Left ventricle myocardium inferior (tissue), 1 donor: ENCODE measurements at places on chromosomes 4 and X.

DNA sequence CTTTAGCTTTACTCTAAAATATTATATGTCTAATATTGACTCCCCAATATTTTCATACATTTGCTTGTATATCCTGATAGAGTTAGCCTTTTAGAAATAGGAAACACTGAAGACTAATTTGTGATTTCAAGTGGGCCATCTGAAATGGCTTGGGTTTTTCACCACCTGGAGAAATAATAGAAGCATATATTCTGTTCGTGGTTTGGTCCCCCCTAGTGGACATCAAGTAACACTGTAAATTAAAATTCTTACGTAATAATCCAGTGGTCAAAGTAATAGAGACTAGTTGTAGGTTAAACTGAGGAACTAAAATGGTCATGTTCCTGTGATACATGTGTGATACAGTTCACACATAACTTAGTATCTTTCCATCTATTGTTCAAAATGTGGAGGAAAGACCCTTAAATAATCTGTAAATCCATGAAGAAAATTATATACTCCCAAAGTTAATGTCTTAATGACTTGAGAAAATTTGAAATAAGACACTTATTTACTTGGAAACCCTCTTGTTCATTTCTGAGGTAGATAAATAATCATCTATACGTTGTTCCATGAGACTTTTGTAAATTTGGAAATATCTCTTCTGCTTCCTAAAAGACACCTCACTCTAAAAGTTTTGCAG lies 79.8 kb upstream of the SMARCAD1 start:
- no peak for DNase-seq

DNA sequence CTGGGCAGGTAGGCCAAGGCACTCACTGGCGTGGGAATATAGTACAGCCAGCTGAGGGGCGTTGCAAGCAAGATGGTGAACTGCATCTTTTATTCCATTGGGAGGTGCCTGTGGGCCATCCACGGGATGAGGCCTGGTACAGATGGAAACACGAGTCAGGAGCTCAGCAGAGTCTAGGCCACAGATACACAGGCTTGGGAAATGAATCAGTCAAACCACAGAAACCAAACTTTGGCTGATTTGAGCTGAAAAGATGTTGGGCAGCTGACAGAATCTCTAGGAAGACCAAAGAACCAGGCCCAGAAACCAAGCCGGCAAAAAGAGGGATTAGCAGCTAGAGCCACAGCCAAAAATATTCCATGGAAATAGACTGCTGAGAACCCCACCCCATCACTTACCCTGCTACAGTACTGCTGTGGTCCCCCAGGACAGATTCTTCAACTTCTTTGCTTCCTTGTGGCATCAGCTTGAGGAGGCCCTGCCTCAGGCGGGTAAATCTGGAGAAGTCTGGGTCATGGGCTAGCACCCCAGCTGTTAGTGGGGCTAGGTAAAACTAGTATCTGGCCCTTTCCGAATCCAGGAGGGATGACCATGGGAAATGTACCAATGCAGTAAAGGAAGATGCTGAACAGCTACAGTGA lies 75.4 kb downstream of the TMEM131L start:
- no peak for DNase-seq

DNA sequence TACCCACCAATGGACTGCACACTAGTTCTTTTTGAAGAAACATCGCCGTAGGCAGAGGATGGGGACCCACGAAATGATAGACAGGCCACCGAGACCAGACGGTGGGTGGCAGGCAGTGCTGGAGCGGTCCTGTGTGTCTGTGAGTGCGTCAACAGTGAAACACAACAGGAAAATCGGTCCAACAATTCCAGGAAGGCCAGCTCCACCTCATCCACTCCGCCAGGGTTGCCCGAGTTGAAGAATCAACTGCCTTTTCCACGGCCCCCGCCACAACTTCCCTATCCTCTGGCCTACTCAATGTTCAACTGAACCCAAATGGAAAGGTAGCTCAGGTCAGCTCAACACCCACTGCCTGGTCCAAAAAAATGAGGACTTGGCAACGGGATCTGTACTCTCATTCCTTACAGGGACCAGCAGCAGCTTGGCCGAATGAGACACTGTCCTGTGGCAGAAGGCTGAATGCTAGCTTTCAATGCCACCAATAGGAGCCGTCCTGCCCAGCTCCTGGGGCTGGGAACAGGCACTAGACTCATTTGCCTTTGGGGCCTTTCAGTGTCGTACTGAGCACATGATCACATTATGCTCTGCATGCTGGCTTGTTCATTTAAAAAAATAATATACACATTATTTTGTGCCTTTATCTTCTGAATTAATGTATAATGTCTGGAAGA lies 43.5 kb downstream of the MID1 start:
- DNase-seq = no peak

GRCh38 chr4:142815834-142816233 lies 30.3 kb downstream of the INPP4B start:
- DNase-seq = no peak

DNA sequence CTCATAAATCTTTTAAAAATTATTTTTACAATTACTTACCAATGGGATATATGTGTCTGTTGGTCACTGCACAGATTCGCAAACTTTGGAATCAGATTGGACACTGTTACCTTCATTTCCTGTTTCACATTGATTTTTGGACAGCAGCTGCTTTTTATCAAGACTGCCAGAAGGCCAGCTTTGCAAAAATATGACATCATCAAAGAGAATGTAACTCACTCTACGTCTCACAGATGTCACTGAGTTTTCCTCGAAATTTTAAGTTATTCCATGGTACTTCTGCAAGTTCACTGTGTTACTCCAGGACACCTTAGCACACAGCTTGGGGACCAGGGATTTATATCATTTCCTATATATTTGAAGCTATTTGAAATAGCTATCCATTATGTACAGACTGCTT lies 31.8 kb upstream of the MAGEB2 start:
- no peak for DNase-seq

DNA sequence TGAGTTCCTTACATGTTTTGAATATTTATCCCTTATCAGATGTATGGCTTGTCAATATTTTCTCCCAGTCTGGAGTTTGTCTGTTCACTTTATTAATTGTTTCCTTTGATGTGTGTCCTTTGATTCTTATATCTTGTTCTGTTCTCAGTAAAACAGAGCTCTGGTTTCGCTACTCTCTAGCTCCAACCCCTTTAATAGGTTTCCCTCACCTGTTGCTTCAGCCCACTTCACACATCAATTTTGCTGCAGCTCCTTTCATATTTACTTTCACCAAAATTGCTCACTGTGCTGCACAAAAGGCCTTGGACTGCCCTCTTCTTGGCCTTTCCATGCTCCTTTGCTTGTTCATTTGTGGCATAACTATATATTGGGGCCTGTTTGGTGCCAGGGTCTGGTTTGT lies 85.1 kb downstream of the CFAP299 start:
- DNase-seq = no peak

DNA sequence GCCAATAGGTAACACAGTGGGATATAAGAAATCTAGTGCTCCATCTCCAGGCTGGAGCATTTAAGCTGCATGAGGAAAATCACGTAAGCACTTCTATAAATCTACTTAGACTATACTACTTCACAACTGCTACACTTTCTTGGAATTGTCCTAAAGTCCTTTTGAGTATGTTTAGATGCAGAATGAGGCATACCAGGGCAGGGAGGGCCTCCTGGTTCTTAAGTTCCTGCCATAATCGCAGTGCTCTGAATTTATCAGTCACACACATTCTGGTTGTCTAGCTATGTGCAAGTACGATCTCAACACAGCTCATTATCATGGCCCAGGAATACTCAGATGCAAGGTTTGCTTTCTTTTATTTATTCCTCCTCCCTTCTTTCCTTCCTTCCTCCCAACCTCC lies 130.3 kb downstream of the GUCY2F start:
- no peak for DNase-seq

DNA sequence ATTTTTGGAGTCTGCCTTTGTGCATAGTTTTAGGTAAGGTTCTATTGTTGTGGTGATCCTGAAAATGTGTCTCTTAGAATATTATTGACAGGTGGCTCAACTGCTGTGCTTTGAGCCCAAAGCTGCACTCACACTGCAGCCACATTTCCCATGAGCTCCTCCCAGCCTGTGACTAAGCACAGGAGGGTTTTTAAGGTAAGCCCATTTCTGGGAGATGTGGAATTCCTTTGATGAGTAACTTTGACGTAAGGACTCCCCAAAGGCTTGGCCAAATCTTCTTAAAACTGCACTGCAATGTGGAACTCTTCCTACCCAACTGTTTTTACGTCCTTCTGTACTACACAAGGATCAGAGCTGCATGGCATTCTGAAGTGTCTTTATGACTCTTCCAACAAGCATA lies 20.0 kb upstream of the TMPRSS11A start:
- no peak for DNase-seq

GRCh38 chrX:7091923-7092322 lies 55.6 kb upstream of the STS start:
- no peak for DNase-seq

DNA sequence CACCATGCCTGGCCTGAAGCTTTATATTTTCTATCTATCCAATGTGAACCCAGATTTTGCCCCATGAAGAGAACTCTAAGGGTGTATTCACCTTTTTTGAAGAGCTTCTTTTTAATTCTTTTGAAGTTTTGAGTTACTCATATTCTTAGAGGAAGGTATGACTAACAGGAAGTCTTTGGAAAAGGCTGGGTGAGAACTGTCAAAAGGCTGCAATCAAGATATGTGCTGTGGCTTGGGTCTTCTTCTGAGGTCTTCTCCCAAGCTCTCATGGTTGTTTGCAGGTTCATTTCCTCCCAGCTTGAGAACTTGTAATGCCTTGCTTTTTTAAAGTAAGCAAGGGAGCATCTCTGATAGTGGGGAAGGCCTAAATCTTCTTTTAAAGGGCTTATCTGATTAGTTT lies 3.1 kb upstream of the C4orf17 start:
- DNase-seq = no peak

DNA sequence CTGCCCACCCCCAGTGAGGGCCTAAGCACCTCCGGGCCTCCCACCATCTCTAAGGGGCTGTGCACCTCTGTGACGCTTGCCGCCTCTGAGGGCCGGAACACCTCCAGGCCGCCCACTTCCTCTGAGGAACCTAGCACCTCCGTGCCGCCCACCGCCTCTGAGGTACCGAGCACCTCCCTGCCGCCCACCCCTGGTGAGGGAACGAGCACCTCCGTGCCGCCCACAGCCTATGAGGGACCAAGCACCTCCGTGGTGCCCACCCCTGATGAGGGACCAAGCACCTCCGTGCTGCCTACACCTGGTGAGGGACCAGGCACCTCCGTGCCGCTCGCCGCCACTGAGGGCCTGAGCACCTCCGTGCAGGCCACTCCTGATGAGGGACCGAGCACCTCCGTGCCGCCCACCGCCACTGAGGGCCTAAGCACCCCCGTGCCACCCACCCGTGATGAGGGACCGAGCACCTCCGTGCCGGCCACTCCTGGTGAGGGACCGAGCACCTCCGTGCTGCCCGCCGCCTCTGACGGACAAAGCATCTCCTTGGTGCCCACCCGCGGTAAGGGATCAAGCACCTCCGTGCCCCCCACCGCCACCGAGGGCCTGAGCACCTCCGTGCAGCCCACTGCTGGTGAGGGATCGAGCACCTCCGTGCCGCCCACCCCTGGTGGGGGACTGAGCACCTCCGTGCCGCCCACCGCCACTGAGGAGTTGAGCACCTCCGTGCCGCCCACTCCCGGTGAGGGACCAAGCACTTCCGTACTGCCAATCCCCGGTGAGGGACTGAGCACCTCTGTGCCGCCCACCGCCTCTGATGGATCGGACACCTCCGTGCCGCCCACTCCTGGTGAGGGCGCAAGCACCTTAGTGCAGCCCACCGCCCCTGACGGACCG lies 977 bp downstream of the MAGEE1 start:
- DNase-seq = no peak

DNA sequence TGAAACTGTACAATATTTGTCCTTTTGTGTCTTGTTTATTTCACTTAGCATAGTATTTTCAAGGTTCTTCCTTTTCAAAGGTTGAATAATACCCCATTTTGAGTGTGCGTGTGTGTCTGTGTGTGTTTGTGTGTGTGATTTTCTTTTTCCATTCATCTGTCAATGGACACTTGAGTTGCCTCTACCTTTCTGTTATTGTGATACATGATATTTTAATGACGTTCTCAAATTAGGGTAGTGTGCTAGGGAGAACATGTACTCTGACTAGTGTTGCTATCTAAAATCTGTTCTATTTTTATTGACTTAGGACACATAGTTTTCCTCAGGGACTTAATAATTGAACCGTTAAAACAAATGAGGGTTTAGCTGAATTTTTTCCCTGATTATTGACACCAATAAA lies 9.9 kb downstream of the MMRN1 start:
- no peak for DNase-seq
